ENCODE measurements at places on chromosomes 1 and 21.

- no peak for DNase-seq
These were observed 569.5 kb downstream of the PTPRU start for GRCh38 chr1:29805896-29806160.

GRCh38 chr1:41812453-41812852, 106.3 kb downstream of the HIVEP3 start:
- no peak for DNase-seq

- no peak for DNase-seq
These were observed 203.3 kb upstream of the JUN start for GRCh38 chr1:58986996-58987767.

- no peak for DNase-seq
These were observed 15.5 kb downstream of the NTPCR start for GRCh38 chr1:232965912-232966217.

GRCh38 chr1:224457782-224458144, 23.2 kb upstream of the WDR26 start:
- DNase-seq, result no peak

DNA sequence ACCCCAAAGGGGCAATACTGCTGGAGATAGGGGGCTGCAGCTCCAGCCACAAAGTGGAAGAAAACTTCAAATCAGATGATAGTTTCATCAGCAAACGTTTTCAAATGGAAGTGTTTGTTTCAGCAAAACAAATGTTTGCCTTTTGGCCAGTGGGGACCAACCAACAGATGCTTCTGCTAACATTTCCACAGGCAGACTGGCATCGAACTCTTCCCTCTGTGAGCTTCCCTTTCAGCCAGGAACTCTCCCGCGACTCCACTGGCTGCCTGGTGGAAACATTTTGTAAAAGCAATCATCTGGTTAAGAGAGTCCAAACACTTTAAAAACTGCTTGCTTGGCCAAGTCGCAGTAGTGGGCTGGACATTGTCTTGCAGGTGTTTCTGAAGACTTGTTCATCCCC, 30.7 kb downstream of the CENPF start:
- DNase-seq, result no peak

- no peak for DNase-seq
These were observed 28.3 kb downstream of the CFH start for GRCh38 chr1:196680107-196680506.
